ENCODE measurements at places on chromosomes 3 and 15.

- DNase-seq = no peak
These were observed 23.0 kb downstream of the USP4 start for GRCh38 chr3:49316696-49317457.

- no peak for DNase-seq
These were observed 43.7 kb upstream of the NECTIN3 start for GRCh38 chr3:111027868-111028267.

- DNase-seq = no peak
These were observed 23.7 kb downstream of the TCF12 start for GRCh38 chr15:56942118-56942517.

GRCh38 chr15:75229191-75230015 is 27.7 kb downstream of the C15orf39 start:
- DNase-seq = no peak

- no peak for DNase-seq
These were observed 6.2 kb downstream of the ESYT3 start for GRCh38 chr3:138440596-138440995.

- DNase-seq = no peak
These were observed 160.2 kb upstream of the TBL1XR1 start for GRCh38 chr3:177357352-177358090.
